ENCODE measurements at places on chromosomes 3 and 15.

GRCh38 chr3:154122552-154122911, 1.3 kb downstream of the ARHGEF26 start:
- DNase-seq = no peak

DNA sequence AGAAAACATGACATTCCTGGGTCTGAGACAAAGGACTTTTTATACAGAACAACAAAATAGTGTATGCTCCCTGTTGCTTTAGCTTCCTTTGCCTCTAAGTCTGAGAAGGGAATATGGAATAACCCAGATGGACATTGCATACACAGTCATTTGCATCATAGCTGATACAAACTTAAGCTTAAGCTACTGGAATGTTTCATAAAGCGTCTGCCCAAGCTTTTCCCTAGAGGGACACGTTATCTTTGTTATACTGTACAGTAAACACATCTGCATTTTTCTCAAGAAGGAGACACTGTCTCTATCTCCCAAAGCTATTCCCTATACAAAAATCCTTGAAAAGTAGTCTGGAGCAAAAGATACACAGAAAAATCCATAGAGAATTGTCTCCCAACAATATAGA, 775.0 kb downstream of the DIPK2A start:
- DNase-seq = no peak

DNA sequence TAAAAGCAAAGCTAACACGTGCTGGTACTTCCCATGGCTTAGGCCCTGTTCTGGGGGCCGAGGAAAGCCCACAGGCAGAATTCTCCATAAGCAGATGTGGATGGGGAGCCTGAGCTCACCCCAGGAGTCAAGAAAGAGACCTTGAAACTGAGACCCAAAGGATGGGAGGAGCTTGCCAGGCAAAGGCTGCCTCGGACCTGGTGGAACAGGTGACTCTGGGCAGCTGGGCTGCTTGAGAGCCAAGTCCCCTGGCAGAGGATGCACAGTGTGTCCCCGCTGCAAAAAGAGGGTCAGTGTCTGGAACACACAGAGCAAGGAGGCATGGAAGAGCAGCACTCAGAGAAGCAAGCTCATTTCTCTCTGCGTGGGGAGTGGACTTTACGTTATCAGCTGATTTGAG, 528.7 kb downstream of the GABRG3 start:
- DNase-seq = no peak

DNA sequence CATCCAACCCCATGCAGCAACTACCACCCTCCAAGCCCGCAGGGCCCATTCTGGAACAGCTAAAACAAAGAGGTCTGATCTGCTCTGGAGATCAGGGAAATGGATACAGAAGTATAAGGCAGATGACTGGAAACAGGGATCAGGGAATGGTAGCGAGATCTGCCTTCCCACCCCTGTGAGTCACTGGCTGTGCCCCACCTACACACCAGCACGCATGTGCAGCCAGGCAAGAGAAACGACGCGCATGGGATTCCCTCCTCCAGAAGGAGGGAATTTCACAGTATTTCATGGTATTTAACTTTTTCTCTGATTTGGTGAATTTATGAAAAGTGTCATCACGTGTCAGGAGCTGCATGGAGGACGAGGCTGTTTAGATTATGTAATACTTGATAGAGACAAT, 116.7 kb downstream of the ARRDC4 start:
- DNase-seq = no peak

GRCh38 chr3:158713094-158713499, 19.2 kb downstream of the RARRES1 start:
- no peak for DNase-seq

DNA sequence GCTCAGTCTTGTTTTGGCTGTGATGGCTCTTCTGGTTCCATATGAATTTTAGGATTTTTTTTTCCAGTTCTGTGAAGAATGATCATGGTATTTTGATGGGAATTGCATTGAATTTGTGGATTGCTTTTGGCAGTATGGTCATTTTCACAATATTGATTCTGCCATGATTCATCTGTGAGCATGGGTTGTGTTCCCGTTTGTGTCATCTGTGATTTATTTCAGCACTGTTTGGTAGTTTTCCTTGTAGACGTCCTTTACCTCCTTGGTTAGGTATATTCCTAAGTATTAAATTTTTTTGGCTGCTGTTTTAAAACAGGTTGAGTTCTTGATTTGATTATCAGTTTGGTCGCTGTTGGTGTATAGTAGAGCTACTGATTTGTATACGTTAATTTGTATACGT, 18.5 kb downstream of the TCF12 start:
- no peak for DNase-seq

DNA sequence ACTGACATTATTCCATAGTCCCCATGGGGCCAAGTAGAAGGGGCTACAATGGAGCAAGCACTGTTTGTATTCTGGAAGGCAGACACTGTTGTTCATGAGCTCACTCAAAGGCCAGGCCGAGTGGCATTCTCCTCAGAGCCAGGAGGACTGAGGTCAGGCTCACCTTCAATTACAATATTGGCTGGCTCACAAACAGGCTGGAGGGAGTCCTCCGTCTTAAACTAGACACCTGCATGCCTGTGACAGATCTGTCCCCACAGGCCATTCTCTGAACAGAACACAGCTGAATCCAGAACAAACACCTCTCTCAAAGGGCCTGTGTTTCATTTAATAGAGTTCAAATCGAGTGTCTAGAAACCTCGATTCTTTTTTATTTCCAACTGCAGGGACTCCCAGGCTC, 347.4 kb upstream of the PPP2R3A start:
- DNase-seq = no peak

GRCh38 chr3:126021702-126022101, 52.7 kb downstream of the ROPN1B start:
- DNase-seq = no peak

GRCh38 chr3:59117396-59117795, 67.6 kb upstream of the CFAP20DC start:
- no peak for DNase-seq

DNA sequence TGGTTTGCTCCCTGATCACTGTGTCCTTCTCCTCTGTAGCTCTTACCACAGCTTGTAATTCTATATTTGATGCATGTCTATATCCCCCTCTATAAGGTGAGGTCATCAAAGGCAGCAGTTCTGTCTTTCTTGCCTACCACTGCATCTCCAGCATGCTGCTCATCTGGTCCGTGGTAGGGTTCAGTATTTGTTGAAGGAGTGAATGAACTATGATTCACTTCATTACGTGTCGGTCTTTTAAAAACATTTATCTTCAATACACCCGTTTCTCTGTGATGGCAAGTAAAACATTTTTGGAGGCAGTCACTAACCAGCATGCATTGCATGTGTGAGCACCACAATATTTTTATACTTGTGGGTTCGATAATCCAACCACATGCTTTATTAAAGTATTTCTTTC, 27.6 kb downstream of the CHST14 start:
- no peak for DNase-seq

DNA sequence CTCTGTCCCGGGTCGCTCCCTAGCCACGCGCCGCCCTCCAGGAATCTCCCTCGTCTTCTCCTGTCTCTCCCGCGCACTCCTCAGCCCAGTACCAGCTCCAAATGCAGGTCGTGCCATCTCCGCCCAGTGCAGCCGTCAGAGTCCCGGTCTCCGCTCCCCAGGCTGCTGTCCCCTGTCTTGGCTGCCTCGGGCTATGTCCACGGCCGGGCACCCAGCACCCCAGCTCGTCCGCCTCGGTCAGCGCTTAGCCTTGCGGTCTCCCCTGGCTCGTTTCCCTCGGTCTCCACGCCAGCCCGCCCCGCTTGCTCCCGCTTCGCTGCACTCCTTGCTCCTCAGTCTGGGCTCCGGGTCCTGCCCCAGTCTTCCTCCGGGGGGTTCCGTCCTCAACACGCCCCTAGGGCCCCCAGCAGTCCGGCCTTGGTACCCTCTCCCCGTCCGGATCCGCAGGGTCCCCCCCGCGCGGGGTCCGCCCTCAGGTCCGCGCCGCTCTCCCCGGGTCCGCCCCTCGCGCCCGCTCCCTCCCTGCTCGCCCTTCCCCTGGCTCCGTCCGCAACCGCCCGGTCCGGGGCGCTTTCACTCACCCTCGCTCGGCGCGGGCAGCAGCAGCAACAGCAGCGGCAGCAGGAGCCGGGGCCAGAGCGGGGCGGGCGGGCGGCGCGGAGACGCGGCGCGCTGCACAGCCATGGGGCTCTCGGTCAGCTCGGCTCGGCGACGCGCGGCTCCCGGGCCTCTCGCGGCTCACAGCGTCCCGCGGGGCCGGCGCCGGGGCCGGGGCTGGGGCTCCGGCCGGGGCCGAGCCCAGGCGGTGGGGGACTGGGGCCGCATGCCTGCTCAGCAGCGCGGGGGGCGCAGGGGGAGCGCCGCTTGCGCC, 462 bp downstream of the IGDCC3 start:
- peak; percentile 40 for DNase-seq

DNA sequence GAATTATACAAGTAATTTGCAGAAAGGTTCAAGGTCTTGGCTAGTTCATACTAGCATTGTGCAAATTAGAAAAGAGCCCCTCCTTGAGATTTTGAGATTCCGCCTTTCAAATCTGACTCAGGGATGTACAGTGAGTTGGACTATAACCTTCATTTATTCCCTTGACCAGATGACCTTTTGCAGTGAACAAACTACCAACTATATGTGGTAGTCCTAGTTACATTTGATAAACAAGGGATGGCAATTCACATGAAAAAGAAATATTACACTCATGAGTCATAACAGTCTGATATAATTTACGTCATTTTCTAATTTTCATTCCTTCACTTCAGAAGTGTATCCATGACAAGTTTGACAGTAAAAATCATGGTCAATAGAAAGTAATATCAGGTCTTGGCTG, 860.4 kb downstream of the ROBO1 start:
- DNase-seq = no peak

GRCh38 chr3:134068429-134068828, 38.7 kb upstream of the SLCO2A1 start:
- no peak for DNase-seq

DNA sequence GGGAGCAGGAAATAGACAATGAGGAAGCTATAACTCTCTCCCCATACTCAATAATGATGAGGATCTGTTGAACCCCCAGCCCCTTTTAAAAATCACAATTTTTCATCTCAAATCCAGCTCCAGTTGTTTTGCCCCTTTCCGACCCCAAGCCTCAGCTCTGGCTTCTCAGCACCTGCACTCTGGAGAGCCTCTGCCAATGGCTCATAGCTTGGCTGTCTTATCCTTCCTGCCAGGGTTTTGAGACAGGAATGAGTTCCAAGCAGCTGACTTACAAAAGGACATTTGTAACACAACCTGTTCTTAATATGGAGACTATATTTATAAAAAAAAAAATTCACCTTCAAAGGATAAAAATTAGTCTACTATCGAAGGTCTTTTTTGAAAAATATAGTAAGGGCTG, 105.9 kb upstream of the NEDD4 start:
- no peak for DNase-seq

GRCh38 chr3:74617776-74618175, 3.3 kb upstream of the CNTN3 start:
- DNase-seq = no peak

GRCh38 chr3:157713101-157713500, 209.9 kb upstream of the VEPH1 start:
- DNase-seq = no peak

DNA sequence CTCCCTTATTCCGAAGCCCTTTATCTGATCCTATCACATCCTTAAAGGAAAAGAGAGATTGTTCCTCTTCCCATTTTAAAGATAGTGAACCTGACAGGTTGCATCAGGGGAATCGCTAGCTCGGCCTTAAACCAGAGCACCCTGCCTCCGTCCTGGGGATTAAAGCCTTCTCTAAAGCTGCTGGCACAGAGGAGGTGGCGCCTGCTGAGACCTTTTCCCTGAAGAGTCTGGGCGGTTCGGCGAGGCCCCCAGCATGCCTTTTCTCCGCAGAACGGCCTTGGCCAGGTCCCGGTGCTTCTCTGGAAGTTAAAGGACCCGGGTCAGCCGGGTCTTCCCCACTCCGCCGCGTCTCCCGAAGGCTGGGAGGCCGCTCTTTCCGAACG, 593 bp downstream of the FAM219B start:
- no peak for DNase-seq

DNA sequence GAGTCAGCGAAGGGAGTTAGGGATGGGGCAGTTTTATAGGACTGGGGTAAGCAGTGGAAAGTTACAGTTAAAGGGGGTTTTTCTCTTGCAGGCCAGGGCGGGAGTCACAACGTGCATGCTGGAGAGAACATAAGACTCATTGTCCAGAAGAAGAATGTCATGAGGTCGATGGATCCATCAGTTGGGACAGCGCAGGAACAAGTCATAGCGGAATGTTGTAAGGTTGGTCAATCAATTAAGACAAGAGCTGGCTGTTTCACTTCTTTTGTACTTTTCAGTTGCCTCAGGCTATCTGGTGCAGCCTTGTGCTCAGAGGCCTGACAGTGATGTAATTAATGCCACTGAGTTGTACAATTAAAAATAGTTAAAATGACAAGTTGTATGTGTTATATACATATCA, 165.6 kb downstream of the OCA2 start:
- no peak for DNase-seq

DNA sequence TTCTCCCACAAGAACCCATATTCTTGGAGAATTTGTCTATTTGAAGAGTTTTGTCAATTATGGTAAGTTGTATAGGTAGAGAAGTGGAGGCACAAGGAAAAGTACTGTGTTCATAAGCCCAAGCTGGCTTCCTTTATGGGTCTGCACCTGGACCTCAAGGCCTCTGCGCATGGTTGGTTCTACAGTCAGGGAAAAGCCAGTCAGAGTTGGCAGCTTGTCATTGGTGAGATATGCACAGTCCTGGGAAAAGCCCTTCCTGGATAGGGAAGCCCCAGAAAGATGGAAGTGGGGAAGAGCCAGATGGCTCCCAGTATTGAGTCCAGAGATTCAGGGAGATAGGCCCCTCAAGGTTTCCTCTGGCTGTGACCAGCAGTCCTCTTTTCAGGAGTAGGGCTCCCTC, 15.8 kb downstream of the BOC start:
- DNase-seq = no peak

DNA sequence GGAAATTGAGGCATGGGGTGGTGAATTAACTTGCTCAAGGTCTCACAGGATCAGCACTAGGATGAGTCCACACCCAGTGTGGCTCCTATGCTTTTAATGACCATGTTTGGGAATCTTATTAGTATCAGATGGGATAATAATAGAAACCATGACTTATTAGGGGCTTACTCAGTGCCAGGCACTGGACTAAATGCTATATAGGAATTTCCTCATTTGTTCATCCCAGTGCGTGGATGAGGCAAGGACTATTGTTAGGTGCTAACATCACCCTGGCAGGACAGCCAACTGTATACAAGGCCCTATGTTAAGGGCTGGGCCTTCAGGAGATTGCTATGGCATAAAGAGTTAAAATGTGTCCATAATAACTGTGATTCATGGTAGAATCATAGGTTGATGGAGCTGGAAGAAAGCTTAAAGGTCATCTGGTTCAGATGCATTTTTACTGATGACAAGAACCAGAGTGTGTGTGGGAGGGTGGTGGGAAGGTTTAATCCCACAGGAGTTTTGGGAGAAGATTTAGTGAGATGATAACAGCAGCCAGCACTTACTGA, 4.7 kb upstream of the FEM1B start:
- DNase-seq = no peak
